ENCODE measurements at places on chromosomes 5 and 9.

DNA sequence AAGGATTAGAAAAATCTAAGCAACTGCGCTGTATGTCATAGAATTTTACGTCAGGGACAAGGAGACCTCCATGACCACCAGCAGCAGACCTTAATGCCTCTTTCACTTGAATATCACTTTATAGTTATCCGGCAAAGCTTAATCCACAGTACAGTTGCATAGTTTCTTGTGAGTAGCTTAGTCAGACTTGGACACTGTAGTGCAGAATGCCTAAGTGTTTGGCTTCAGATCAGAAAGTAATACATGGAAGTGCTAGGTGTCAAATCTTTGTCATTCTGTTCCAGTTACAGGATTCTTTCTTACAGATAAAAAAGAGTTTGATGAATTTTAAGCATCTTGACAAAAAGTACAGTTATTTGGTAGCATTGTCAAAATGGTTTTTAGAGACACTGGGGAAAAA, 239.9 kb upstream of the PAPPA start:
- no peak for DNase-seq

GRCh38 chr9:36127652-36128244, 8.8 kb upstream of the GLIPR2 start:
- no peak for DNase-seq

DNA sequence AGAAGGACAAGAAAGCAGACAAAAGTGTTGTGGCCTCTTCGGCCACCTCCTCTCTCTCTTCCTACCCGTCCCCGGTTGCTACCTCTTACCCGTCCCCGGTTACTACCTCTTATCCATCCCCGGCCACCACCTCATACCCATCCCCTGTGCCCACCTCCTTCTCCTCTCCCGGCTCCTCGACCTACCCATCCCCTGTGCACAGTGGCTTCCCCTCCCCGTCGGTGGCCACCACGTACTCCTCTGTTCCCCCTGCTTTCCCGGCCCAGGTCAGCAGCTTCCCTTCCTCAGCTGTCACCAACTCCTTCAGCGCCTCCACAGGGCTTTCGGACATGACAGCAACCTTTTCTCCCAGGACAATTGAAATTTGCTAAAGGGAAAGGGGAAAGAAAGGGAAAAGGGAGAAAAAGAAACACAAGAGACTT, 2.4 kb downstream of the EGR1 start:
- DNase-seq, result no peak

DNA sequence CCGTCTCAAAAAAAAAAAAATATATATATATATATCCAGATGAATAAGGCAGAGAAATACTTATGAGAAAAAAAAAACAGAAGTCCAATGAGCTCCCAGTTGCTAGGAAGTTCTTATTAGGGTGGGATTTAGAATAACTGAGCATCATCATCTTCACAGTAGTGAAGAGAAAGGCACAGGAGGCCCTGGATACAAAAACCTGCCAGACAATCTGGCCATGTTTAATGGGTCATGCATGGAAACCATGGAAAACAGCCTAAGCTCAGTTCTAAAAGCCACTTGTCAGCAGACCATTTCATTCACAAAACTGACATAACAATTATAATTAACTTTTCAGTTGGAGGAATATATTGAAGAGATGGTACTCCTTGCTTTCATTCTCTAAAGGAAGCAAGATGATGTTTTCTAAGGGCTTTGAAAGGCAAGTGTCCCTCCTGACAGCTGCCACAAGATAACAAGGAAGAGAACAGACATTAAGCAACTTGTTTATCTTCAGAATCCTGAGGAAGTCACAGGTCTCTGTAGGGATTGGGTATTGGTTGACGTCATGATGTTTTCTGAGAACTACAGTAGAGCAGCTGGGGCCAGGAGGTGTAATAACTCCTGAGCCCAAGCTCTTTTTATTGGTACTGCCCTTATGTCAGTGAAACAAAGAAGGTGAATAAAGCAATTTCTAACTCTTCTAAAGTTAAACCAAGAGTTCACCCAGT, 463.1 kb downstream of the DMAC1 start:
- DNase-seq, result no peak

DNA sequence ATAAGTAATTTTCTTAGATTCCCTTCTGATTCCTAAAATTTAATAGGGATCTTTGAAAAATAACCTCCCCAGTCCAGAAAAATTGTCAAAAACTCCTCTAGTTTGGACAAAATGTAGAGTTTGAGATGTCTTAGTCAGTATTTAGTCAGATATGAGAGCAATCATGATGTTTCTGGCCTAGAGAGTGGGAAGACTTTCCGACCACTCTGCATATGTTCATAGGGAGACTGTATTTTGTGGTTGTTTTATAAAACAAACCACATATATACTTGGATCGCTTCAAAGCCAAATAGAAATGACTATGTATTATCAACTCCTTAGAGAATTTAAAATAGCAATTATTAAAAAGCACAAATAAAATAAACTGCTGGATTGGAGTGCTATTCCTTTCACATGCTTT, 15.8 kb downstream of the ZFAND5 start:
- DNase-seq, result no peak

DNA sequence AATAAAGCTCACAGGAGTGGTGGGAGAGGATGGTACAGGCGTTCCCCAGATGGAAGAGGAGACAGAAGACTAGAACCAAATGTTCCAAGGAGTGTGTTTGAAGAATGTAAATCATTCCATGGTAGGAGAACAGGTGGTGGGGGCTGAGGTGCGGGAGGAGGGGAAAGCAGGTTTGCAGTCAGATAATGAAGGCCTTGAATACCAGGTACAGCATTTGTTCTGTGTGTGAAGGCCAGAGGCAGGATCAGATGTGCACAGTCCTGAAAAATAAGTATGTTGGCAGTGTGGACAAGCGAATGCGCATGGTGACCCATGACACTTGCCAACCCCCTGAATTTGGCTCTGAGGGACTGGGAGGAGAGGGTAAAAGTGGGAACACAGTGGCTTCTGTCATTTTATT, 59.9 kb upstream of the ALDH1B1 start:
- no peak for DNase-seq

DNA sequence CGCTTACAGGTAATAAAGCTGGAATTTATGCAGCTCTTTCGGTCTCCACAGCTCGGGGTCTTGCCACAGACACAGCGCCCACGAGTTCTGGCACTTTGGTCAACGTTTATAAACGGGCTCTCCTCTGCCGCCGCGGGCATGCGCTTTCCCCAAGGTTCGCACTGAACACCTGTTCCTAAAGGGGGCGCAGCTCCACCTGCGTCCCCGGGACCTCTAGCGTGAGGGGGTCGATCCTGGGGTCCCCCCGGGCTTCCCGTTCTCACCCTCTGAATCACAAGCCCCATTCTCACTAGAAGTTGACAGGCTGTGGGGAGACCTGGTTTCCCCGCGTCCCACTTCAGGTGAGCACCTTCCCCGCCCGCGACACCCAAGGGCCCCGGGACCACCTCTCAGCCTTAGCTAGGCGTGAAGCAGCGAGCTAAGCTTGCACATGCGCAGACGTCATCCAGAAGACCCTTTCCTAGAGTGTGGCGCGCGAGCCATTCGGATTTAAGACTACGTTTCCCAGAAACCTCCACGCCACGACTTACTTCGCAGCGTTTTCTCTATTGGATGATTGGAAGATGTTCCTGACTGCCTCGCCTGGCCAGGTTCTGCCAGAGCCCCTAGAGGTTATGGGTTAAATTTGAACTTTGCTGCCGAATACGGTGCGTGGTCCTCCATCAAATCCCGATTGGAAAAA, 21.3 kb upstream of the ZNF782 start:
- peak; percentile 96 for DNase-seq

GRCh38 chr5:116272281-116272941, 187.6 kb downstream of the COMMD10 start:
- no peak for DNase-seq

DNA sequence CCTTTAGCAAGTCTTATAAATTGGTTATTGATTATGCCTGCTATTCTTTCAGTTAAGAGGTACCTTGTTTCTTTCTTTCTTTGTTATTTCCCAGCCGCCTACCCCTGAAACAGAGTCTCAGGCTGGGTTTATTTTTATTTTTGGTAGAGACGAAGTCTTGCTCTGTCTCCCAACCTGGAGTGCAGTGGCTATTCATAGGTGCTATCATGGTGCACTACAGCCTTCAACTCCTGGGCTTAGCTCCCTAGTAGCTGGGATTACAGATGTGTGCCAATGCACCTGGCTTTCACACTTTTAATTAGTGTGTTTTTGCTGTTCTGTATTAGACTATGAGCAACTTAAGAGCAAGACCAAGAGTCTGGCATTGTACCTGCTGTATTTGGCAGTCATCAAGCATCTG, 14.2 kb downstream of the MAML1 start:
- no peak for DNase-seq

DNA sequence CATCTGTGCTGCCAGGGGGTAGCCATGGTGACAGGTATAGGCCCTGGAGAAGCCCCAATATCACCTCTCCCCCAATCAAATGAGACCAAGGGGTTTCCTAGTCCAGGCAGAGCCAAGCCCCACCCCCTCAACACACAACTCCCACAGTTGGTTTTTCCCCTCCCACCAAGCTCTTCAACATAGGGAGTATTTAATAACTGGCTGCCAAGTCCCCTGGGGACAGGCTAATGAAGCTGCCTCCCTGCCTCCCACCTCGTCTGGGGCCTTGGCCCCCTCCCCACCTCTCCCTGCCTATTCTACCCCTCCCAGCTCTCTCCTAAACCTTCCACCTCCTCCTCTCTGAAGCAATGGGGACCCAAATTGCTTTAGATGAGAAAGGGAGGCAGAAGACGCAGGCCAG, 23.4 kb downstream of the CPLX2 start:
- no peak for DNase-seq

GRCh38 chr9:96009690-96010472, 134.4 kb downstream of the ERCC6L2 start:
- no peak for DNase-seq

GRCh38 chr5:22053195-22053594, 799.9 kb downstream of the CDH12 start:
- no peak for DNase-seq

GRCh38 chr5:66247176-66247960, 103.3 kb downstream of the SREK1 start:
- DNase-seq, result no peak

- no peak for DNase-seq
Measured at GRCh38 chr9:33304362-33304761, 14.0 kb downstream of the NFX1 start.

All from NCI-H1930 (cell line).